Activated naive CD4-positive, alpha-beta T cell treated with anti-CD3 and anti-CD28 coated beads, Interleukin-2, amount 50 U/mL, for 72 hours (primary cell): ENCODE measurements at places on chromosomes 3 and 15.

DNA sequence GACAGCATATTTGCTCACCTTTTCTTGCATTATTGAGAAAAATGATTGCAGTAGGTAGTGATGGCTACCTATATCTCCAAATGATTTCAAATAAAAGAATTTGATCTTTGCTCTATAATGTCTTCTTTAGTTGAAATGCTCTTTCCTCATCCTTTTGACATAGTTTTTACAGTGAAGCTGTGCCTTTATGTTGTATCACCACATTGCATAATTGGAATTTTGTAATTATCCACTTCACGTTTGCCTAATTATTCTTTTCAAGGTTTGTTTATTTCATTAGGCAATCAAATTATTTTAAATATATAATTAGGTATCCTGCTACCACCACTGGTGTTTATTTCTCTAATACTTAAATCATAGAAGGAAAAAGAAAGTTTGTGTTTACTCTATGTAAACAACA is 21.3 kb upstream of the P2RY13 start:
- DNase-seq: no peak

- no peak for DNase-seq
These were observed 37.8 kb upstream of the CSPG4 start for GRCh38 chr15:75750261-75751050.

DNA sequence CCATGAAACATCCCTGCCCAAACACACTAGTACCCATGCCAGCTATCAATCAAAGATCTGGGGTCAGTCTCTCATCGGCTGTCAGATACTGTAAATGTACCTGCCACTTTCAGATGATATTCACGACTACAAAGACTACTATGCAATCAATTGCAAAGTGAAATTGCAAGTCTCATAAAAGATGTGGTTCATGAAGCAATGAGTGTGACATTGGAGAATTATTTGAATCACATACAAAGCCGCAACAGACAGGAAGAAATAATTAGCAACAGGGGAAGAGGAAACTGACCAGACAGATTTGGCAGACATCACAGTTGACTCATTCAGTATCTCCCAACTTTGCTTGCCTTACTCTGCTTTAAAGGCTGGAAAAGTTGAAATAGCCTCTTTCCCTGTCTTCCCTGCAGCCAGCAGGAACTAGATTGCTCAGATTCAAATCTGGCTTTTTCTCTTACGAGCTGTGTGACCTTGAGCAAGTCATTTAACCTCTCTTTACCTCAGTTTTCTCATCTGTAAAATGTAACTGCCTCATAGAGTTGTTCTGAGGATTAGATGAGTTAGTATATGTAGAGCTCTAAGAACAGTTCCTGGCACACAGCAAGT is 95.7 kb upstream of the C3orf80 start:
- DNase-seq: no peak

DNA sequence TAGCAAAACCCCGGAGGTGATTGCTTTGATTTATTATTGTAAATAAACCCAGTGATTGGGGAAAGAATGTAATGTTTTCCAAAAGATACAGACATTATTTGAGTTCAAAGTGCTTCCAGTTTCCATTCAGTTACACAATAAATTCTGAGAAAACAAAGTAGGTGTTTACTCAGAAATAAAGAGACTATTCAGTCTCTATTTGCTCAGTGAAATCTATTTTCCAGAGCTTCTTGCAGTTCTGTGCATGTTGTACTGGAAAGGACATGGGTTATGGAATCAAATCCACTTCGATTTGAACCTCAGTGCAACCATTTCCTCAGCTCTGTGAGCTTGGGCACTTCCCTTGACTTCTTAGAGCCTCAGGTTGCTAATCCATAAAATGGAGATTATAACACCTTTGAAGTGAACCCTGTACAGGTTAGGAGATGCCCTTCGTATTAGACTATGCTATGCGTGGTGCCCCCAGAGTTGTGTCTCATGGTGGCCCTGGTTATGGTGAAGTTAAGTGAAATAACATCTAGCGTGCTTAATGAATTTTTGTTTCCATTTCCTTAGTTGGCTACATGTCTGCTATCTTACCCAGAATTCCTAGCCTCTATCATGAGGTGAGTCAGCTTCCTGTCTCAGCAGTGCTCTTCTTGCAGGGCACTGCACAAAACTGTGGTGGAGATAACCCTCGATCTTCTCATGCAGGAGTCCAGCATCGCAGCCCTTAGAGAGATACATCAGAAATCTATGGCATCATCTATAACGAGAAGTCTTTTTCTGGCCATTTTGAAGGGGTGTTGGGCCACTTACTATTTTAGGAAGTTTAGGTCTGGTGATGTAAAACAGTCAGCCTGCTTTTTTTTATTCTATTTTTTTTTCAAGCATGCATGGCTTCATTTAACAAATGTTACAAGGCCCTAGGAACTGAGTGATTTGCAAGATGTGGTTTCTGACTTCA is 97.7 kb downstream of the RPL39L start:
- no peak for DNase-seq

DNA sequence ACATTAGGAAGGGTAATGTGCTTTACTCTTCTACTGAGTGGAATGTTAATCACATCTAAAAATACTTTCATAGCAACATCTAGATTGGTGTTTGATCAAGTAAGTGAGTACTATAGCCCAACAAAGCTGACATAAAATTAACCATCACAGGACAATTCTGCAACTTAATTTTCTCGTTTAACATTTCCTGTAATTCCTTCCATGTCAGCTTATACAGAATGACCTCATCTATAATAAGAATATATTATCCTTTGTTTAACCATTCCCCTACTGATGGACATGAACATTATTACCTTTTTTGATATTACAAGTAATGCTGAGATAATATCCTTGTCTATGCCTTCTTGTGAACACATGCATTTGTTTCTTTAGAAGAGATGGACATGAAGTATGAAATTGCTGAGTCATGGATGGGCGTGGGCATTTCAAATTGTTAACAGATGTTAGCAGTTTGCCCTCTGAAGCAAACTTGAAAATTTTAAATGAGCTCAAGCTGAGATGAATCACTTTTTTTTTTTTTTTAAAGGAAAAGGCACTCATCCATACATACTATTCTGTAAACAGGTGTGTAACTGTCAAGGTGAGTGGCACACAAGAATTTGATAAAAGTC is 85.1 kb downstream of the OXNAD1 start:
- no peak for DNase-seq

- no peak for DNase-seq
These were observed 32.9 kb downstream of the SNTN start for GRCh38 chr3:63685340-63685739.

- no peak for DNase-seq
These were observed 490.8 kb downstream of the MCTP2 start for GRCh38 chr15:94722024-94722636.

GRCh38 chr3:61768284-61769037 is 207.1 kb downstream of the PTPRG start:
- no peak for DNase-seq

- DNase-seq: no peak
These were observed 48.9 kb upstream of the POLG start for GRCh38 chr15:89383365-89384175.
